HuH-7 (cell line): ENCODE measurements at places on chromosomes 1 and 21.

GRCh38 chr1:86156566-86157455 is at the start of gene COL24A1:
COL24A1 (minus strand) TSS chr1:86156772; CDS start chr1:86156396, 376 bp downstream.
- no peak for DNase-seq

DNA sequence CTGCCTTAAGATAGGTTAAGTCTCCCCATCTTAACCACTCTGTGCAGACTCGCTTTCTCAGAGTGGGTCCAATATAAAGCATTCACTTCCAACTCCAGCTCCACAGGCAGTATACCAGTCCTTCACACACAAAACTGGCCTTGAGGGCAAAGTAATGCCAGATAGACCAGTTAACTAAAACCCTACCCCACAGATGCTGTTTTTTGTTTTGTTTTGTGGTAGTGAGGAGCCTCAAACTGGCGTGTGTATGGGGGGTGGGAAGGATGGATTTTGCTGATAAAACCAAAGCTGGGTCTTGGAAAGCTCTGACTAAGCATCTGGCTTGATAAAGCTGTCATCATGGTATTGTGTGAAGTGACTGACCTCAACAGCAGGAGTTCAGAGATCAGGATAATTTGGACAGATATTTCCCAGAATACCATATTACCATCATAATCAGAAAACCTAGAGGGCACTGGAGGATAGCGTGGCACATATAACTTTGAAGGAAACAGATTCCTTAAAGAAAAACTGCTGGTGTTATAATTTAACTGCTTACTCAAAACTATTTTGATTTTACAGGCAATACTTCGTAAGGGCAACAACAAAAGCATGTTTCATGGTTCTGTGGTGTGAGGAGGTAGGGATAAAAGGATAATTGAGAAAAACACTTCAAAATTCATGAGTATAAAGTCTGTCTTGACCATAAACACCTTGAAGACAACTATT is 29.6 kb upstream of the CPLANE2 start:
- no peak for DNase-seq

DNA sequence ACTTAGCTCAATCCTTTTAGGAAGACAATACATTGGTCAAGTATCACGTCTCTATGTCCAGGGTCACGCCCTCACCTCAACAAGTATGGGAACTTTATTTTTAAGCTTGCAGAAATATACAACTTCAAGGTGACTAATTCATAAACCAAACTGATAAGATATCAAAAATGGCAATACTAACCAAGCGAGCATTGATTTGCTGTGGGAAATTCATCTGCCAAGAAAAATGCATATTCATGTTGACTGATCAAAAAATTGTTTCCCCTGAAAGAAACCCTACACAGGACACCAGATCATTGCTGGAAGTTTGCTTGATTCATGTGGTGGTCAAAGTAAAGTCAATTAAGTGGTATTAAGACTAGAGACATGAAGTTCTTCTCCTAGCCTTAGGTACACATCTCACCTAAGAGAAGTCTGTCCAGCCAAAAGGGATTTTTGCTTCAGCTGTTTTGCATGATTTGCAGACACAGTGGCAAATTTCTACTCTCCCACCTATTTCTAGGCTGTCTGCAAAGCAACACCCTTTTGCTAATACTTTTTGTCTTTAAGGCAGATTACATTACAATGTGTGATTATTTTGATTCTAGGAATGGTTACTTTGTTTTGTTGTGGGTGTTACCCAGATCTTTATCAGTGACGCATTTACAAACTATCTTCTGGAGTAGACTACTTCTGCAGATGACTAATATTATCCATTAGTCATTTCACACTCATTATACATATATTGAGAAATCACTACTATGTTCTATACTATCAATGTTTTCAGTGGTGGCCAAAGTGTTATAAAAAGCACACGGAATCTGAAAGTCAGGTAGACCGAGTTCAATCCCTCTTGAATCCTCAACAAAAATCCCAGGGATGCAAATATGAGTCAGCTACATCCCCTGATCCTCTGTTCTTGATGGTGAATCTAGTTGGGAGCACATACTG is 12.4 kb downstream of the SAMSN1 start:
- DNase-seq = no peak

DNA sequence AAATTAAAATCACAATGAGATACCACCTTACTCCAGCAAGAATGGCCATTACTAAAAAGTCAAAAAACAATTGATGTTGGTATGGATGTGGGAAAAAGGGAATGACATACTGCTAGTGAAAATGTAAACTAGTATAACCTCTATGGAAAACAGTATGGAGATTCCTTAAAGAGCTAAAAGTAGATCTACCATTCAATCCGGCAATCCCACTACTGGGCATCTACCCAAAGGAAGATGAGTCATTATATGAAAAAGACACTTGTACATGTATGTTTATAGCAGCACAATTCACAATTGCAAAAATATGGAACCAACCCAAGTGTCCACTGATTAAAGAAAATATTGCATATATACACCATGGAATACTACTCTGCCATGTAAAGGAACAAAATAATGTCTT is 37.2 kb downstream of the SUSD4 start:
- DNase-seq = no peak

DNA sequence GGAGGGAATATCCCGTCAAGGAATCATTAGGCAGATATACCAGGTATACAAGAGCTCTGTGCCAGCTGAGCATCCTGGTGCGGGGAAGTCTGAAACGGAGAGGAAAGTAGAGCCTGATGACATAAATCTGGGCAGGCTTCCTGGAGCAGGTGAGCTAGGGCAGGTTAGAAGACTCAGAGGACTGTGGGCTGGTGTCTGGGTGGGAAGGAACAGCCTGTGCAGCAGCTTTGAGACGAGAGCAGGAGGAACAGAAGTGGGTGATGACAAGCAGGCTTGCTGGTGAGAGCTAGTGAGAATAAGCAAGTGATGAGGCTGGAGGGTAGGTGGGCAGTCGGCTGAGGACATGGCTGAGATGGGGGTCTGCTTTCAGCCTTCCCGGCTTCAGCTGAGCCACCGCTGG is 6.7 kb downstream of the CELSR2 start:
- DNase-seq = no peak

GRCh38 chr1:36068866-36069265 is 15.0 kb upstream of the TEKT2 start:
- no peak for DNase-seq

GRCh38 chr1:17563494-17564281 is 24.2 kb downstream of the ARHGEF10L start:
- DNase-seq = no peak
